ENCODE measurements at places on chromosomes 12 and 14.
A peak's percentile ranks its signal among the peaks of the same experiment; 100 is the strongest.

GRCh38 chr12:70196811-70197281 lies 46.4 kb upstream of the CNOT2 start:
- peak; percentile 74 for DNase-seq

- no peak for DNase-seq
These were observed 5.0 kb downstream of the TAMALIN start for GRCh38 chr12:52011602-52012214.

- peak; percentile 37 for DNase-seq
These were observed 527.7 kb downstream of the FUT8 start for GRCh38 chr14:65940056-65940735.

GRCh38 chr14:64800000-64800399 lies 79.7 kb downstream of the SPTB start:
- DNase-seq: no peak

- DNase-seq: no peak
These were observed 373.0 kb downstream of the ALG10 start for GRCh38 chr12:34395056-34396005.

DNA sequence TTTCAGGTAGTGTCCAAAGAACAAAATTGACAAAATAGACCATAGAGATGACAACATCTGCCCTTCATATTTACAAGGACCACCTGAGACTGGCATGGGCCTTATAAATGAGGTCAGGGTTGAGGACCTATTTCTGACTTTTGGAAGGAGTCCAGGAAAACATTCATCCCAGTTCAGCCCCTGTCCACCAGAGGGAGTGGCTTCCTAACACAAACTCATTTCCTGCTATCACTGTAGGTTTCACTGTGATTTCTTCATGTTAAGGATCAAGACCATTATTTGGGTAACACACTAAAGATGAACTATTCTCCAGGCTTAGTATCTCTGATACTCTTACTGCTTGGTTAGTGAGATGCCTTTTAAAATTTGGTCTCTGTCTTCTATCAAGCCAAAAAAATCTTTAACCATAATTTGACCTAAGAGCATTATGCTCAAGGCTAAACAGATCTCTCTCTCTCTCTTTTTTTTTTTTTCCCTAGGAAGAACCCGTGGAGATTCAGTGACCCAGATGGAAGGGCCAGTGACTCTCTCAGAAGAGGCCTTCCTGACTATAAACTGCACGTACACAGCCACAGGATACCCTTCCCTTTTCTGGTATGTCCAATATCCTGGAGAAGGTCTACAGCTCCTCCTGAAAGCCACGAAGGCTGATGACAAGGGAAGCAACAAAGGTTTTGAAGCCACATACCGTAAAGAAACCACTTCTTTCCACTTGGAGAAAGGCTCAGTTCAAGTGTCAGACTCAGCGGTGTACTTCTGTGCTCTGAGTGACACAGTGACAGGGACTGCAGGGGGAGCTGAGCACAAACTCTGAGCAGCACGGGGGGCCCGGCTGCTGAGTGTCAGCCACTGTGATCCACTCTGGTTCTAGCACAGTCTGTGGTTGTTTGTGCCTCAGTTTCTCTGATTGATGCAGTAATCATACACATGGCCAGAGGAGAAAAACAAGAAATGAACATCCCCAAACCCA lies 267.6 kb upstream of the OR4E1 start:
- DNase-seq: no peak

GRCh38 chr12:110565894-110566871 lies 16.9 kb downstream of the PPTC7 start:
- DNase-seq: no peak

- no peak for DNase-seq
These were observed 261.6 kb downstream of the KTN1 start for GRCh38 chr14:55841625-55842024.

- no peak for DNase-seq
These were observed 137.4 kb downstream of the TPH2 start for GRCh38 chr12:72075891-72076557.

GRCh38 chr12:19203539-19204506 lies 74.3 kb downstream of the PLEKHA5 start:
- DNase-seq: no peak

GRCh38 chr12:98483621-98484503 lies 31.5 kb upstream of the TMPO start:
- DNase-seq: no peak

DNA sequence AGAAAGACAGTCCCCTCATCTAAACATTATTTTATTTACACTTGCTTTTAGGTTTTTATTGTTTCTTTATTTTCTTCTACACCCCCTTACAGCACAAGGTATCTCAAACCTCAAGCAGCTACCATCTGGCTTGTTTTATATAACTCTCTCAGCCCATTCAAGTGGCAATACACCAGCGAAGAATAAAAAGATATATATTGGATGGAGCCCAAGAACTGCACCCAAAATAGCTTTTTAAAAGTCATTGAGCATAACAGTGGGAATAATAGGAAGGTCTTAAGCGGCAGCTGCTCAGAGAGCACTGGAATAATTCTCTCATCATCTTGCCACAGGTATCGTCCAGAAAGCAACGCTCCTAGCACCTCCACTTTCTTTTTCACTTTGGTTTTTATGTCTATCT lies 322.5 kb downstream of the SYT1 start:
- DNase-seq: peak; percentile 45

DNA sequence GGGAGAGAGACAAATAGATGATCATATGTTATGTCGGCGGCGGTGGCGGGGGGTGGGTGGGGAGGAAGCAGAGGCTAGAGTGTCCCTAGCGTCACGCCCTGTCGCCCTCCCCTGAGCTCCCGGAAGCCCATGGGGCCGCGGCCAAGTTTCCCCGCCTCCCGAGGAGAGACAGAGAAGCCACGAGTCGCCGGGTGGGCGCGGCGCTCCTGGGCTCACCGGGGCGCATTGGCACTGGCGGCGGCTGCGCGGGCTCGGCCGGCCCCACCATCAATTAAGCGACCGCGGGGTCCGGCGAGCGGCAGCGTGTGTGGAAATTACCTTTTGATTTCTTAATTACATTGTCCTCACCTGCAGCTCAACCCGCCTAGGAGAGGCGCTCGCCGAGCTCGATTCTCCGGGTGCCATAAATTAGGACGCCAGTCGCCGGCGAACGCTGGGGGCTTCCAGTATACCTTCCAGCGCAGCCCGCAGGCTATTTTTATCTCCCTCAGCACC lies 119.9 kb upstream of the LHX5 start:
- peak; percentile 20 for DNase-seq

- DNase-seq: no peak
These were observed 215.6 kb downstream of the SLC6A15 start for GRCh38 chr12:84696908-84697540.

- no peak for DNase-seq
These were observed 6.2 kb upstream of the DCN start for GRCh38 chr12:91188778-91189177.

DNA sequence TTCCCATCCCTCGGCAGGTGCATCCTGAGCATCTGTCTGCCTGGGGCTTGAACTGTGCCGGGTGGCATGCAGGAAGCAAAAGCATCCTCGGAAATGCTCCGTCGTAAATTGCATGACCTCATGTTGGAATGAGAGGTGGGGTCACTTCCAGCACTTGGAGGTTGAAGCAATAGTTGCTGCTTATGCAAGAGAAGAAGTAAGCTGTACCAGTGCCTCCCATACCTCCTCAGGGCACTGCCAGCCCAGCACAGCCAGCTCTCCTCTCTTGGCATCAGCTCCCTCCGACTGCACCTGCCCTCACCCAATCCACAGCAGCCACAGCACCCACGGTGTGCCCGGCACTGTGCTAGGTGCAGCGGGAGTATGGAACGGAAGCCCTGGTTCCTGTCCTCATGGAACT lies 11.5 kb downstream of the TEAD4 start:
- DNase-seq: no peak

GRCh38 chr12:68791897-68792481 lies 16.0 kb upstream of the MDM2 start:
- DNase-seq: no peak

GRCh38 chr14:104331871-104332605 lies 193.7 kb downstream of the KIF26A start:
- no peak for DNase-seq

DNA sequence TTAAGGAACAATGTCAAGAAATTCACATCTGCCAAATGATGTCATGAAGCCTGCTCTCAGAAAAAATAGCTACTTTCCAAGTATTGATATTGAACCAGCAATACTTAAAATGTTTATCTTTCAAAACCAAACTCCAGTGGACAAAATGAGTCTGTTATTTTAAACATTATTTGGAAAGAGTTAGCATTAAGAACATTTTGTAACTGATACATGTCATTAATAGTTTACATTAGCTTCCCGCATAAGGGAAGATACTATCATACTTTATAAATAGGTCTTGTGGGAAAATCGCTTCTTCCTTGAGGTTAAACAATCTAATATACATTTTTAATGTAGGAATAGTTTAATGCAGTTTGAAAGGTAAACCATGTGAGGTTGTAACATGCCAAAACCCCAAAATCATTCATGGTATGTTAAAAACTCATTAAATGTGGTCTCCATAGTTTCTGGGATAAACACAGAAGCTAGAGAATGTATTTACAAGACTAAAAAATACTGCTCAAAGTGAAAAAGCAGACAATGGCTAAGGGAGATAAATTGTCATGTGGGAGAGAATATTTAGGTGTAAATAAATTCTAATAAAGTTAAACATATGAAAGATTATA lies 73.4 kb upstream of the ATP2B1 start:
- no peak for DNase-seq

DNA sequence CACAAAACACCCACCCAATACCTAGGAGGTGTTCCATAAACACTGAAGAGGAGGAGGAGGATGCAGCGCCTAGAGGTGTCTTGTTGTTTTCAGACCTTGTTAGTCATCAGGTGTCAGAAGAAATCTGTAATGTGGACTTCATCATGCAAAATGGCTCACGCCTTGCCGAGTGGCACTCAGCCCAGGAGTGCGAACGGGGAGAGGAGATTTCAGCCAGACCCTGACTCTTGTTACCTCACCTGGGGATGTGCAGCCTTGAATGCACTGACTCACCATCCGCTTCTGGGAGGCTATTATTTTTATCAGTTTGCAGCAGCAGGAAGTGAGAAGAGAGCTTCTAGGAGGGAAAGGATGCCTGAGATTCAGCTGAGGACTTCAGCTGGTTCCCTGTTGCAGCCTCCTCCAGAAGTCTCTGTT lies 48.2 kb upstream of the PLXNC1 start:
- DNase-seq: no peak

DNA sequence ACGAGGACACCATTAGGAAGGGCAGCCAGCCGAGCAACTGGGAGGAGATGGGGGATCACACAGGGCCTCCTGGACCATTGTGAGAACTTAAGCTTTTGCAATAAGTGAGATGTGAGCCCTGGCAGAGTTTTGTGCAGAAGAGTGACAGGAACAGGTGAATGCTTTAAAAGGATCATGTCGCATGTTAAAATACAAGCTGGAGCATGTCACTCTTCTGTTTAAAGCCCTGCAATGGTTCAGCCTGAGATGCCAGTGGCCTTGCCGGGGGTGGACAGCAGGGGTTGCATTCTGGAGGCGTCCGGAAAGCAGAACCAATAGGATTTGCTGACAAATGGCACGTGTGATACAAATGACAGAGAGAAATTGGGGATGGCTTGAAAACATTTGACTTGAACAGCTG lies 137.5 kb upstream of the RFLNA start:
- DNase-seq: no peak

DNA sequence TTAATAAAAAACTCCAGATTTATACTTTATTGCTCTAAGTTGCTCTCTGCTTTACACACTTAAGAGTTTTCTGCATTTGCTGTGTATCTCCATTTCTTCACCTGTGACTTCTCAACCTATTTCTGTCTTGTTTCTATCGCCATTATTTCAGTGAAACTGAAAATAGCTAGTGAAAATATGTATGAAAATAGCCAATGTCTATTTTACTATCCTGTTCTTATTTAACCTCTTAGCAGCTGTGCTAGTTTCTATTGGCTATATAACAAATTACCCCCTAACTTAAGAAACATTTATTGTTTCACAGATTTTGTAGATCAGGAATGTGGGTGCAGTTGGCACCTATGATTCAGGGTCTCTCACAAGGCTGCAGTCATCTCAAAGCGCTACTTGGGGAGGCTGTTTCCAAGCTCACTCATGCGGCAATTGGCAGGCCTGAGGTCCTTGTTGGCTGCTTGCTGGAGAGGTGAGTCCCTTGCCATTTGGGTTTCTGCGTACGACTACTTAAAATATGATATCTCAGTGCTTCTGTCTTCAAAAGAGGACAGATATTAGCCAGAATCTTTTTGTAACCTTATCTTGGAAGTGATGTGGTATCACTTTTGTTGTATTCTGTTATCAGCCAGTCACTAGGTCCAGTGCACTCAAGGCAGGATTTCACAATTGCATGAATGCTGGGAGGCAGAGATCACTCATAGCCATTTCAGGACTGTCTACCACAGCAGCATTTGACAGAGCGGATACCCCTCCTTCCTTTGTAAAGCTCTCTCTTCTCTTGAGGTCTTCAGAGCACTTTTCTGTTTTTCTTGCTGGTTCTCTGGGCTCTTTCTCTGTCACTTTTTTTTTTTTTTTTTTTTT lies 7.2 kb downstream of the ERC1 start:
- no peak for DNase-seq

- no peak for DNase-seq
These were observed 293.1 kb downstream of the CACNA1C start for GRCh38 chr12:2345902-2346301.

DNA sequence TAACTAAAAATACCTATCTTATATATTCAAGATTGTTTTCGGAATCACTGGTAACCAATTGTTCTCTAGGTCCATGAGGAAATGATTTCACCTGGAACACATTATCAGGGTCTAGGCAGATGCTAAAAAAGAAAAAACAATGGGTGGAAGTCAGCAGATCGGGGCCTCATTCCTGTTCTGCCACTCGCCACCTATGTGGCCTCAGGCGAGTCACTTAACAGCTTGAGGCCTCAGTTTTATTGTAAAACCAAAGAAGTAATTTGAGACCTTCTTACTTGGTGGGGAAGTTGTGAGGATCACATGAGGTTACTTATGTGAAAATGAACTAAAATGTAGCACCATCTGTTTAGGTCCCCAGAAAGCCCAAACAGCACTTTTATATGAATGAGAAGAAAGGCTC lies 6.2 kb upstream of the RNASE10 start:
- peak; percentile 70 for DNase-seq

GRCh38 chr12:90360300-90360699 lies 594.7 kb downstream of the CCER1 start:
- DNase-seq: no peak

DNA sequence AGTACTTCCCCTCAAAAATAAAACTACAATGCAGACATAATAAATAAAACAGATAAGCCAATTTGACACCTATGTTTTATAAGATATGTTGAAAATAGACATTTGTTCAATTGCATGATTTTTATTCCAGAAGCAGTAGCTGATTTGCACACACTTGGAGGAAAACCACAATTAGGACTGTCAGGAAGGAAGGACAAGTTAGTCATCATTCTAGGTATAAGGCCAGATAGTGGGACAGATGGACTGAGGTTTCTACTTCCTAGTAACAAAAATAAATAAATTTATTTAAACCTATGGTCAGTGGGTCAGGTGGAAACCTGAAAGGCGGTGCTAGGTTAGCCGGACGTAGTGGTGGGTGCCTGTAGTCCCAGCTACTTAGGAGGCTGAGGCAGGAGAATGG lies 141.8 kb upstream of the RASSF8 start:
- DNase-seq: no peak

DNA sequence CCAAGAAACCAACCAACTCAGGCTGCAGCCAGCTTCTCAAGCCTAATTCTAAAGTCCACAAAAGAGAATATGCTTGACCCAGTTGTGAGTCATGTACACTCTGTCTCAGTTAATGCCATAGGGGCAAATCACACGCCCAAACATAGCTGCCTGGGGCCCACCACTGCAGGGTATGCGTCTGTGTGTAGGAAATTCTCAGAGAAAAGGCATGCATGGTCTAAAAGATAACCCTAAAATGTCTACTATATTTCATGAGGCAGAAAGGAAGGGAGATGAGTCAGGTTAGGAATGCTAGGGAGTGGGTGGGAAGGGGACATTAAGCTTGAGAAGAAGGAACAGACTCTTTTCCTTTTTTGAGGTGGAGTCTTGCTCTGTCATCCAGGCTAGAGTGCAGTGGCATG lies 22.3 kb upstream of the SPTLC2 start:
- DNase-seq: no peak
